ENCODE measurements at places on chromosomes 12 and 14.

GRCh38 chr12:70332236-70332635, 33.9 kb upstream of the KCNMB4 start:
- DNase-seq: no peak

DNA sequence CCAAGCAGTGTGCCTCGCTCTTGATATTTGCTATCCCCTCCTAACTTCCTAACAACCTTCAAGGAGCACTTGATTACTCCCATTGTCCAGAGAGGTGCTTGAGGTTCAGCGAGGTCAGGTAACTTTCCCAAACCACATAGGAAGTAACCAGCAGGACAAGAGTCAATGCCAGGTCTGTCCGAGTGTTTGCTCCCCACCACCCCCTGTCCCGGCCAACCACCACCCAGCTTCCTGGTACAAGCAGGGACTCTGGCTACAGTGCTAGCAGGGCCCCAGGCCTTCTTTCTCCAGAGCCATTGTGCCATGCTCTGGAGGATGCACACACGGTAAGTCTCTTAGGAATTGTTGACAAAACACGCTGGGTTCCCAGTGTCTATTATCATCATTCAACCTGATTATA, 49.2 kb downstream of the SYNE3 start:
- DNase-seq: no peak

- DNase-seq: no peak
Measured at GRCh38 chr12:64028541-64028940, 184.0 kb downstream of the SRGAP1 start.

- no peak for DNase-seq
Measured at GRCh38 chr12:11886339-11886738, 184.4 kb upstream of the BCL2L14 start.

DNA sequence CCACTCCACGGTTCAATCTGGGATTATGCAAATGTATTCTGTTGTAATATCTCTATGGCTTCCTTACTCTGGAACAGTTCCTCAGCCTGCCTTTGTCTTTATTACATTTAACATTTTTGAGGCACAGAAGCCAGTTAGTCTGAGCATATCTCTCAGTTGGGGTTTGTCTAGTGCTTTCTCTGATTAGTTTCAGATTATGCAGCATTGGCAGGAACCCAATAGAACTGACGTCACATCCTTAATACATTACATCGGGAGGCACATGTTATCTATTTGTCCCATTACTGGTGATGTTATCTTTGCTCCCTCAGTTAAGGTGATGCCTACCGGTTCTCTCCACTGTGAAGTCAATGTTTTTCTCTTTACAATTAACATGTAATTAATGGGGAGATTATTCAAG, 62.4 kb downstream of the PPM1A start:
- no peak for DNase-seq

- no peak for DNase-seq
Measured at GRCh38 chr14:90274808-90275457, 18.6 kb downstream of the PSMC1 start.

GRCh38 chr12:51865757-51866270, 17.3 kb upstream of the FIGNL2 start:
- no peak for DNase-seq

DNA sequence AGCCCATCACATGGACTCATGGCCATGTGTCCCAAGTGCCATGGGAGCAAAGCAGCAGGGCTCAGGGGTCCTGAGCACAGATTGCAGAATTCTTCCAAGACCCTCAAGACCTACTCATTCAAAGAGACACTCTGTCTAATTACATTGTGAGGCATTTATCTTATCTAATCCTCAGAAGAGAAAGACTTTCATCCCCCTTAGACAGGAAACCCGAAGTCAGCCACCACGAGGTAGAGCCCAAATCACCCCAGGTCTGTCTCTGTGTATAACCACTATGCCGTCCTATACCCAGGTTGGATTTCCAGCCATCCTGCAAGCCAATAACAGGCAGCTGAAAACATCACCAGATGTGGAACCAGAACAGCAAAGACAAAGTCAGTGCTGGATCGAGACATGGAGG, 8.9 kb upstream of the BCL11B start:
- DNase-seq: no peak

DNA sequence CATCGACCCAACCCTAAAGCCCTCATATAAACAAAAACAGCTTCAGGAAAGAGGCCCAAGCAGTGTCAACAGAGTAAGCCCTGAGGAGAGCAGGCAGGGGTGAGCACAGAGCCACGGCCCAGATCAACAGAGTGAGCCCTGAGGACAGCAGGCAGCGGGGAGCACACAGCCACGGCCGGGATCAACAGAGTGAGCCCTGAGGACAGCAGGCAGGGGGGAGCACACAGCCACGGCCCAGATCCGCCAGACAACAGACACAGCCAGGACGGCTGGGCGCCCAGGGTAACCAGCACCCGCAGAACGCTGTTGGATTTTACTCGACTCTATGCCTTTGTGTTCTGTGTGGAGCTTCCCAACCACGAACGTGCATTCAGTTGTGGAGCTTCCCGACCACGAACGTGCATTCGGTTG, 15.0 kb downstream of the CCDC85C start:
- DNase-seq: no peak

DNA sequence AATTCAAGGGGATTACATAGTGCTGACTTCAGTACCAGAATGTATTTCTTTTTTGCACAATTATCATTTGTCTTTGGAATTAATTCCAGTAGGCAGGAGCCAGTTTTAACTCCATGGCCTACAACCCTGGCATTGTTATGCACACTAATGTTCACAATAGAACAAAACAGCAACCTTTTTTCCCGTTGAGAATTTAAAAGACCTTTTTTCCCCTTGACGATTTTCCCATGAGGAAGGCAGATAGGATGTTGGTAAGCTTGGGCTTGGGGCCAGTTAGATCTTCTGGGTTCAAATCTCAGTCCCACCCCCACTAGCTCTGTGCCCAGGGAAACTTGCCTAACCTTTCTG, 13.7 kb downstream of the AKAP6 start:
- DNase-seq: no peak

DNA sequence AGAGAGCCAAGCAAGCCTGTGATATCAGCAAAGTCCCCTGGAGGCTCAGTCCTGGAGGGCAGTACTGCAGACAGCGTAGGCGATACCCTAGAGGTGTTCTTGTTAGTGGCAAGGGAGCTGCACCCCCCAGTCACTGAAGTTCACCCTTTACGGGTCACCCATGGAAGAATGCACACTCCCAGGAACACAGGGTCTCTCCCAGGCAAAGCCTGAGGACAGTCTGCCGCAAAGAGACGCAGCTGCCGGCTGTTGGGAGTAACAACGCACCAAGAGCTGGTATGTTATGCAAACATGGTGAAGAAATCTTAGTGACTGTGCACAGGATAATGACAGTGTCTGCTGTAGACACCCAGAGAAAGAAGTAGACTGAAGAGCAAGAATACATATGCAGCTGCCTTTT, 43.5 kb upstream of the NOS1 start:
- DNase-seq: no peak

DNA sequence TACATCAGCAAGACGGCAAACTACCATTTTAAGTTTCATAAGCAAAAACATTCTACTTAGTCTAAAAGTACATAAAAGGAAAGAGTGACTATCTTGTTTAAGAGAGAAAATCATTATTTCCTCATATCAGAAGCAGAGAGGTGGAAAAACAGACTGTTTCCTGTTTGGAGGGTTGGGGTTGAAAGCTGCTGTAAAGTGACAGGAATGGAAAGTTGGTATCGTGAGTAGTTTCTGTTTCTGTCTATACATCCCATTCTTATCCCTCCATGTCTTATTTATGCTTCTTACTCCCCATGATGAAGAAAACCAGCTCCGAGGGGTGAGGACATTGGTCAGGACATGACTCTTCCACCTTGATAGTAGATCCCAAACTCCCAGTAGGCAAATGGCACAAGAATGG, 216.5 kb downstream of the EGLN3 start:
- no peak for DNase-seq

Measured in NCI-H524 treated with DMSO at 0.1 percent for 48 hours (cell line).